H7 (cell line): ENCODE measurements at places on chromosomes 1 and 21. TPM values are rescaled to one million over a fixed set of nuclear protein-coding genes. Genes with fewer than 3 reads are reported as not detected.

DNA sequence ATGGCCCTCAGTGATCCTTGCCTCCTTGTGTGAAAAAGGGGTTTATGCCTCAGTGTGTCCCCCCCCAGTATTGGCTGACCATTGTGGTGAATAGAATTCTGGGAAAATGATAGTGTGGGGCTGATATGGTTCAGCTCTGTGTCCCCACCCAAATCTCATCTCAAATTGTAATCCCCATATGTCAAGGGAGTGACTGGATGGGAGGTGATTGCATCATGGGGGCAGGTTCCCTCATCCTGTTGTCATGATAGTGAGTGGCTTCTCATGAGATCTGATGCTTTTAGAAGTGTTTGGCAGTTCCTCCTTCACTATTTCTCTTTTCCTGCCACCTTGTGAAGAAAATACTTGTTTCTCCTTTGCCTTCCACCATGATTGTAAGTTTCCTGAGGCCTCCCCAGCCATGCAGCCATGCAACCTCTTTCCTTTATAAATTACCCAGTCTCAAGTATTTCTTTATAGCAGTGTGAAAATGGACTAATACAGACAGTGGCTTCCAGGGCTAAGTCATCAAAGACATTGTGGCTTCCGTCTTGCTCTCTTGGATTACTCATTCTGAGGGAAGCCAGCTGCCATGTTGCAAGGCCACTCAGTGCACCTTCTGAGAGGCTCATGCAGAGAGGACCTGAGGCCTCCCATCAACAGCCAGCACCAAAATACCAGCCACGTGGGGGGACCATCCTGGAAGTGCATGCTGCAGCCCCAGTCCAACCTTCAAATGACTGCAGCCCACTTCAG is 40.6 kb upstream of the SOD1 start:
- DNase-seq = no peak

DNA sequence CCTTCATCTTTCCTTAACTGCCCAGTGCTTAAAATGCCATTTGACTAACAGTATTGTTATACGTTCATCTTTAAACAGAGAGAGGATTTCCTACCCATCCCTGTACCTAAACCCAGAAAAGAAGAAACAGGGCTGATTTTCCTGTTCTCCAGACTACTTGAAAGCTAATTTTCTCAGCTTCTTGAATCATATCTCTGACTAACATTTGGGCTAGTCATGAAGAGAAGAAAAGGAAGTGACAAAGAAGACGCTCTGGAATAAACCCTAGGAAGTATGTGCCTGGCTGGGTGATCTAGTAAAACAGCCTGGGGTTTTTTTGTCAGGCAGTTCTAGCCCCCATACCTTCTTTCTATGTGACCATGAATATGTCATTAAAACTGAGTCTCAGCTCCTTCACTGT is 44.8 kb upstream of the SGIP1 start:
- DNase-seq = no peak

DNA sequence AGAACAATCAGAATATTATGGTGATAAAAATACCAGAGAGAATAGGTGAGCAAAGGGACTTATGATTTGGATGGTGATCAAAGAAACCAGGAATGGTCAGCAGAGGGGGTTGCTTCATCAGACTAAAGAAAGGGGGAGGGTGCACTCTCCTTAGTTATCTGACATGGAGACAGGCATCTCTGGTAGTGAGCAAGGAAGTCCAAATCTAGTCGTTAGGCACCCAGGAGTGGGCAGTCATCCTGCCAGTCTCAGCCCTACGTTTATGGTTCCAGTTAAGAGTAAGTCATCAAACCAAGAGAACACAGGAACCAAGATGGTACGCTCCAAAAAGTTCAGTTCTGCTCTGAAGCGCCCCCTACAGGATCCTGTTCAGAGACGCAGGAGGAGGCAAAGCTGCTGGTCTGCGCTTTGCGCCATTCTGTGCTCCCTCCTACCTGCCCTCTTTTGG is 28.6 kb downstream of the EBNA1BP2 start:
- peak; percentile 48 for DNase-seq

GRCh38 chr1:202940561-202940960 is 13.5 kb upstream of the KLHL12 start:
- DNase-seq = no peak

GRCh38 chr1:31880957-31881687 is 57.0 kb downstream of the PTP4A2 start:
- no peak for DNase-seq

DNA sequence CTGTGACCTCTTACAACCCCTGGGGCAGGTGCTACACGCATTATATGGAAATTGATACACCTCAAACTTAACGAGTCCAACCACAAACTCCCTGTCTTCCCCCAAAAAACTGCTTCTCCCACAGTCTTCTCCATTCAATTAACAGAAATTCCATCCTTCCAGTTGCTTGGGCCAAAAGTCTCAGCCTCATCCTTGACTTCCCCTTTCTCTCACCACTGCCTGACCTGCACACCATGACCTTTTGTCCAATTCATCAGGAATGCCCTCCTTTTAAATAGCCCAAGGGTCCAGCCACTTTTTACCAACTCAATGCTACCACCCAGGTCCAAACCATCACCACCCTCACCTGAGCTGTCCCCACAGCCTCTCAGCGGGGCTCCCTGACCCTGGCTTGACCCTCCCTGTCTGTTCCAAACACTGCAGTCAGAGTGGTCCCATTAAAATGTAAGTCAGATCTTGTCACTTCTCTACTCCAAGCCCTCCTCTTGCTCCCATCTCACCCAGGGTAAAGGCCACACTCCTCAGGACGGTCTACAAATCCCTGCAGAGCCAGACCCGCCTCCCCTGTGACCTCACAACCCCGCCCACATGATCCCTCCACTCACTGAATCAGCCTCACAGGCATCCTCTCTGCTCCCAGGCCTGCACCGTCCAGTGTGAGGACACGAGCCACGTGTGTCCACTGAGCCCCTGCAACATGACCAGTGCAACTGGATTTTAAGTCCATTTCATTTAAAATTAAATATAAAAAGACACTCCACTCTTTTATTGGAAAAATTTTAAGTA is 18.5 kb downstream of the KCNN3 start:
- peak; percentile 80 for DNase-seq

The CLEC20A gene
- total RNA-seq = not detected in 2 replicates
